ENCODE measurements at places on chromosomes 3 and 15. TPM values are rescaled to one million over a fixed set of nuclear protein-coding genes. Genes with fewer than 3 reads are reported as not detected.

GRCh38 chr3:151866711-151867410, 6.6 kb upstream of the SUCNR1 start:
- no peak for DNase-seq

GRCh38 chr3:30795176-30795575, 99.3 kb downstream of the GADL1 start:
- no peak for DNase-seq

DNA sequence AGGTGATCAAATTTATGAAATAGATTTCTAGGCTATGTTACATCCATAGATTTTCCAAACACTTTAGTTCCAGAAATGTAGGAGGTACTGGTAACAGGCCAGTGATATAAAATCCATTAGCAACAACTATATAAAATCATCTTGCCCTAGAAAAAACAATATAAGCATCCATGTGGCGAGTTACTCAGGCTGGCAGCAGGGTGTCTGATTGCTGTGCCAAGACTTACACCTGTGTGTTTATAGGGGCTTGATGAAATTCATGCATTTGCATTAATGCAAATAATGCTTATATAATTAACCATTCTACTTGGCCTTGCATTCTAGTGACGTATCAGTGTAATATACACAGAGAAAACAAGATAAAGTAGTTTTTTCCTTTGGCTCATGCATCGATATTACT, 153.4 kb downstream of the PLCL2 start:
- DNase-seq: no peak

DNA sequence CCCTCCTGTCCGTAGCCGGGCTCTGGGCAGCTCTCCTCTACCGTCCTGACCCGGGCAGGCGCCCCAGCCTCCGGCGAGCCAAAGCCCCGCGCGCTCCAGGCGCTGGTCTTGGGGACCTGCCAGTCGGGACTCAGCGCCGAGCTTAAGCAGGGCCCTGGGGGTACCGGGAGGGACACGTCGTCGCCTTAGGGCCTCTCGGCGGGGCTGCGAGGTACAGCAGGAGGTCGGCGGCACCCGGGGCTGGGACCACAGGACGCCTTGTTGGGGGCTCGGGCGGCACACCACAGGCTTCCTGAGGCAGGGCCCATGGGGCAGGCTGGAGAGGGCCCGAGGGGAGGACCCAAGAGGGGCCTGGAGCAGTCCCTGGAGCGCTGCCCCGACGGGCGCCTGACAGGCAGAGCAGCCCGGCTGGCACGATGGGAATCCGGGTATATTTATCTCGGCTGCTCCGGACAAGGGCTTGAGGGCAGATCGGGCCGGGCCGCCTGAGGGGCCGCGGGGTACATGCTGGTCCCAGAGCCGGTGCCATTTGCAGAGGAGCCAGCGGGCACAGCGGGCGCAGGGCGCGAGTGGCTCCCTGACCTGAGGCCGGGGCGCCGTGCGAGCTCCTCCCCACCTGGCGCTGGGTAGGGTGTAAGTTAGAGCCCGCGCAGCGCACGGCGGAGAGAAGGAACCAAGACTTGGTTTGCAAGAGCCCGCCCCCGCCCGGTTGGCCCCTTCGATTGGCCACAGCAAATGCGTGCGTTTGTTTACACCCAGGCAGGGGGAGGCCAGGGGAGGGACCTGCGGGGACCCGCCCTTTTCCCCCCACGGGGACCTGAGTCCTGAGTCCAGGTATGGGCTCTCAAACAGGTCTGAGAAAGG, 574 bp downstream of the SLC38A3 start:
- peak; percentile 50 for DNase-seq

NDN gene
- total RNA-seq: 1.6 TPM

Measured in activated CD8-positive, alpha-beta memory T cell treated with anti-CD3 and anti-CD28 coated beads, Interleukin-2, amount 10 ng/mL, durations not matched to agents 7 days and 5 days (primary cell).